HL-60 (cell line): ENCODE measurements at places on chromosomes 3 and 15.

- no peak for DNase-seq
Measured at GRCh38 chr3:187802928-187803259, 57.6 kb upstream of the BCL6 start.

DNA sequence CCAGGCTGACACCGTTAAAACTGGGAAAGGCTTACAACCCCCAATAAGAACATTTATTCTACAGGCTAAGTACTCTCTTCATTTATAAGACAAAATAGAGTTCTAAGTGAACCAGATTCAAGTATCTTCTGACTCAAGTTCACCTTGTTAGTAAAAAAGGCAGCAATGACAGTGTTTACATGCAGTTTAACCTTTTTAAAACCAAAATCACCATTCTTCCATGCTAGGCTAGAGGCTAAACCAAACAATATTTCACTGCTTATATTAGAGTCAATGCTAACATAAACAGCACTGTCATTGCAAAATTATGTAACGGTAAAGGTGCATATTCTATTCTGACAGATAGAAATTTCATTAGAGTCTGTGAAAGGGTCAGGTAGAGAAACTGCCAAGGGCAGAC is 118.0 kb downstream of the FBN1 start:
- no peak for DNase-seq

DNA sequence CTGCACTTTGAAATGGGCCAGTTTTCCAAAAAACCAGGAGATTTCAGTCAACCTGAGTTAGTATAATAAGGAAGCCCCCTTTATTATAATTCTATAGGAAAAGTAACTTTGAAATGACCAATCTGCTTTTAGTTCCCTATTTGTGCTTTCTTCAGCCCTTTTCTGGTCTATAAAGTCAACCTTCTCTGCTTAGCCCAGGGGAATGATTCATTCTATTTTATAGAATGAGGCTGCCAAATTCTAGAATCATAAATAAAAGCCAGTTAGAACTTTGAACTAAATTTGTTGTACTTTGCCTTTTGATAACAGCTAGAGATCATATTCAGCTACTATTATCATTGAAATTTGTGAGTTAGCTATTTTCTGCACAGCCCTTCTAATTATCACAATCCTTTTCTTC is 24.7 kb downstream of the CIP2A start:
- no peak for DNase-seq

GRCh38 chr15:55515491-55515890 is 7.5 kb upstream of the DNAAF4 start:
- no peak for DNase-seq

DNA sequence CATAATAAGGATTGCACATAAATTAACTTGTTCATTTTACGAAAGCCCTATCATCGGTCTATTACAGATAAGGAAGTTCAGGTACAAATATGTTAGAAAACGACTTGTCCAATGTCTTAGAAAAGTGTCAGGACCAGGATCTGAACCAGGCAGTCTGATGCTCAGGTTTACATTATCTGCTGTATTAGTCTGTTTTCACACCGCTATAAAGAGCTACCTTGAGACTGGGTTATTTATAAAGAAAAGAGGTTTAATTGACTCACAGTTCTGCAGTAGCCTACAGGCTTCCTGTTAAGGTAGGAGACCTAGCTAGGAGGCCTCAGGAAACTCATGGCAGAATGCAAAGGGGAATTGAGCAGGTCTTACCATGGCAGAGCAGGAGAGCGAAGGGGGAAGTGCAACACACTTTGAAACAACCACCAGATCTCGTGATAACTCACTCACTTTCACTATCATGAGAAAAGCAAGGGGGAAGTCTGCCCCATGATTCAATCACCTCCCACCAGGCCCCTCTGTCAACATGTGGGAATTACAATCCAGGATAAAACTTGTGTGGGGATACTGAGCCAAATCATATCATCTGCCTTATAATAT is 45.8 kb upstream of the GOLIM4 start:
- DNase-seq = peak; percentile 72

- DNase-seq = no peak
Measured at GRCh38 chr15:61018083-61018482, 211.0 kb downstream of the RORA start.

DNA sequence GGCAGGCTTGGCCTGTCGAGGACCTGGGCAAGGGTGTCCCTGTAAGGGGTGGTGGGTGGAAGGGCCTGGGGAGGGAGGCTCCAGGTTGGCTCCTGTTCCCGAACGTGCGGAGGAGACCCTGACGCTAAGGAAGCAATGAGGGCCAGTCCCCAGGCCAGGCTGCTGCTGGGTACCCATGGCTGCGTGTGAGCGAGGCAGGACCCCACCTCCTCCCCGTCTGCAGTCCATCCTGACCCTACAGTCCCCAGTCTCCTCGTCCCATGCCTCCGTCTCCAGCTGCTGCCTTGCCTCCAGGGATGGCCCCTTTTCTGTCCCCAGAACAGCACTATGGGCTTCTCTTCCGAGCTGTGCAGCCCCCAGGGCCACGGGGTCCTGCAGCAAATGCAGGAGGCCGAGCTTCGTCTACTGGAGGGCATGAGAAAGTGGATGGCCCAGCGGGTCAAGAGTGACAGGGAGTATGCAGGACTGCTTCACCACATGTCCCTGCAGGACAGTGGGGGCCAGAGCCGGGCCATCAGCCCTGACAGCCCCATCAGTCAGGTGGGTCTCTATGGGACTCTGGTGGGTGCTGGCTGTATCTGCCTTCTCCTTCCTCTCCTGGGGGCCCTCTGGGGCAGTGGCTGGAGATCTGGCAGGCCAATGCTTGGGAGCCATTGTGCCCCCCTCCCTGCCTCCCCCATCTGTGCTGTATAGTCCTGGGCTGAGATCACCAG is 571 bp downstream of the FES start:
- no peak for DNase-seq

- no peak for DNase-seq
Measured at GRCh38 chr3:194886836-194887235, 201.2 kb downstream of the FAM43A start.

GRCh38 chr15:67839499-67839928 is 331 bp downstream of the RNU6-1 start:
- peak; percentile 53 for DNase-seq

GRCh38 chr3:191343115-191343514 is 12.8 kb upstream of the UTS2B start:
- no peak for DNase-seq

DNA sequence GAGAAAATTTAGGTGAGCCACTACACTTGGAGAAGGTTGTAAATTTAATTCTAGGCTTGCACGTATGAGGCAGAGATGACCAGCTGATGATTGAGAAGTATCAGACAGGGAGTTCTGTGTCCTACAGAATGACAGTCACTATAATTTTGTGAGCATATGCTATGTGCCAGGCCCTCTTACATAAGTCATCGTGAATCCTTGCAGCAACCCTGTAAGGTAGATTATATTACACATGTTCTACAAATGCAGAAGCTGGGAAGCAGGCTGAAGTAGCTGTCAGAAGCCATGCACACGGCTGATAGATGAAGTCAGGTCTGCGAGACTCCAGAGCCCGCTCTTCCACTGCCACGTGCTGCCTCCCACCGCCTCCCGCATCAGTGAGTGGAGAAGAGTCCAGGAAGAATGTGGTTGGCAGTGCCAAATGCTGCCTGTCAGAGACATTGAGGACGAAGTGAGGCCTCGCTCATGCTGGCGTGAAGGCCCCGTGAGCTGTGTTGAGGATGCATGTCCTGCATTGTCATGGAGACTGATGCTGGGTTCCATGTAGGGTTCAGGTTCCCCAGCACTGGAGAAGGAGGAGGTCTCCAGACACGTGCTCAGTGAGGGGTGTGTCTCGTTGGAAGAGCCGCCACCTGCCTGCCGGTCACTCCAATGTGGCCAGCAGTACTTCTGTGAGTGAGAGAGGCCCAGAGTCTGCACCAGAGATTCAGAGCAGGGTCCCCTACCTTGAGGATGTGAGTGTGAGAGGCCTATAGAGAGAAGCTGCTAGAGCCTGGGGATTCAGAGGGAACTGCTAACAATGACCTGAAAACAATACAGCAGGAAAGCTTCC is 123.3 kb upstream of the PLXNA1 start:
- no peak for DNase-seq

- DNase-seq = peak; percentile 74
Measured at GRCh38 chr3:11455956-11456355, 183.8 kb downstream of the ATG7 start.

DNA sequence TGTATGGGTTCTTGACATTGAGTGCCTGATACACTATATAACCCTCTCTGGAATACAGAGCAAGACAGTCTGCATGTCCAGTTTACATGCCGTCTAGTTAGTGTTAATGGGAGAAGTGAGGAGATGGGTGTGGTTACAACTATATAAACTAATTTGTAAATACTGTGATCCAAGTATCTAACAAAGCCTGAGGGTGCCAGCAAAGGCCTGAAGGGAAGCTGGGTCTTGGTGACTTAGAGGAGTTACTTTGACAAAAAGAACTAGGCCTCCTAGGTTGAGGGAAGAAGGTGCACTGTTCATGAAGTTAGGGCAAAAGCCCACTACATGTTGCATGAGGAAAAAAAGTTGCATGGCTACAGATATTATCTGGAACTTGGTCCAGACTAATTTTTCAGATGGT is 2.3 kb downstream of the NSUN3 start:
- no peak for DNase-seq

- DNase-seq = no peak
Measured at GRCh38 chr15:48596841-48597240, 48.7 kb downstream of the FBN1 start.

- no peak for DNase-seq
Measured at GRCh38 chr15:84766461-84767035, 18.2 kb downstream of the ZNF592 start.

- no peak for DNase-seq
Measured at GRCh38 chr3:76377074-76377473, 591.7 kb upstream of the ZNF717 start.

- no peak for DNase-seq
Measured at GRCh38 chr3:143771258-143771657, 77.0 kb downstream of the SLC9A9 start.

GRCh38 chr3:53675942-53676341 is 170.3 kb downstream of the CHDH start:
- no peak for DNase-seq

DNA sequence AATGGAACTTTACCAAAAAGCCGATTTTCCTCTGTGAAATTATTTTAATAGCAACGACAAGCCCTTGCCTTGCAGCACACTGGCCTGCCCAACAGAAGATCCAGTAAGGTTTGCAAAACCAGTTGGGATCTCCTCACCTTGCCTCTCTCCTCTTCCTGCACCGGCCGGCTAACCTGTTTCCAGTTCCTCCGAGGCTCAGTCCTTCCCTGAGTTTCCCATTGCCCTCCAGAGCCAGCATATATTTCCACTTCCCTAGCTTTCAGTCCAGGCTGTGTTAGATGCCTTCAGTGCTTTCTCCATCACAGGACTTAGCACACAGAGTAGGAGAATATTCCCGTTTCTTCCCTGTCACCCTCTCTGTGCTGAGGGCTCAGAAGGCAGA is 60.3 kb downstream of the NOX5 start:
- no peak for DNase-seq

DNA sequence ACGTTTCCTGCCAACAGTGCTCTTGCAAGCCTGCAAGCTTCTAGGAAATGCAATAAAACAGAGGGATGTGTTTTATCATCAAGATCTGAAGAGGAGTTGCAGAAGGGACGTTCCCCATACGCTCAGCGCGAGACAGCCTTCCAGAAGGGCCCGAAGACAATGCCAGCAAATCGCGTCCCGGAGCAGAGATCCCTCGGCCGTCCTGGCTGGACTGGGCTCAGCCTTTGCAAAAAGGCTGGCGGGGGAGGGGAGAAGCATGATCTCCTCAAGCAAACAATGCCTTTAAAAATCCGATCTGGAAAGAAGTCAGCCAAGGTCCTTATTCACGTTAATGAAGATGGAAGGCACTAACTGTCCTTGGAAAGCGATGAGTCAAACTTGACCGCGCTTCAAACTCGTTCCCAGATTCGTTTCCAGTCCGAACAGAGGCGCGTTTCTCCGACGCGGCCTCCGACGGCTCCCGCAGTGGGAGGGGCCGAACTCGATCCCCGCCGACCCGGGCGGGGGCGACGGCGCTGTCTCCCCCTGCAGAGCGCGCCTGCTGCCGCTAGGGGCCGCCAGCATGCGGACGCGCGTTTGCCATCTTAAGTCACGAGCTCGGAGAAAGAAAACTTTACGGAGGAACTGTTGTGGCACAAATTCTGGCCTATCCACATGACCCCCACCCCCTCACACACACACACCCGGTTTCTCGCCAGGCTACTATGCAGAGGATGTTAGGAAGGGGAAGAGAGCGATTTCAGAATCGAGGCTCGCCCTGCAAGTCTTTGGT is 5.5 kb downstream of the BCL6 start:
- peak; percentile 64 for DNase-seq

GRCh38 chr15:87477737-87478686 is 778.5 kb downstream of the NTRK3 start:
- no peak for DNase-seq

DNA sequence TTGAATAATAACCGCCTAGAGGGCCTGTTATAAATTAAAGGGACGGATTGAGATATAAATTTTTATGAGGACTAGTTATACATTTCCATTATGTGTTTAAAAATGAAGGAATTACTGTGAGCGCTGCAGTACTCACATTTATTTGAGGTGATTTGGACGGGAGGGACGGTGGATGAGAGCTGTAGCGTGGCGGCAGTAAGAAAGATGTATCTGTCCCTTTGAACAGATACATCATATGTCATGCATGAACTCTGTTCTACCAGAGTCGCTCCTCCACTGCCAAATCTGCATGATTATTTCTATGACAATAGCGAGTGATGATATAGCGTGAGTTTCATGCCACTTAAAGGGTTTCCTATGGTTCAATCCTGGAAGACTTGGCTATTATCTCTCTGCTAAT is 538.8 kb downstream of the MCTP2 start:
- no peak for DNase-seq

- DNase-seq = no peak
Measured at GRCh38 chr15:90683876-90684275, 33.3 kb upstream of the BLM start.

DNA sequence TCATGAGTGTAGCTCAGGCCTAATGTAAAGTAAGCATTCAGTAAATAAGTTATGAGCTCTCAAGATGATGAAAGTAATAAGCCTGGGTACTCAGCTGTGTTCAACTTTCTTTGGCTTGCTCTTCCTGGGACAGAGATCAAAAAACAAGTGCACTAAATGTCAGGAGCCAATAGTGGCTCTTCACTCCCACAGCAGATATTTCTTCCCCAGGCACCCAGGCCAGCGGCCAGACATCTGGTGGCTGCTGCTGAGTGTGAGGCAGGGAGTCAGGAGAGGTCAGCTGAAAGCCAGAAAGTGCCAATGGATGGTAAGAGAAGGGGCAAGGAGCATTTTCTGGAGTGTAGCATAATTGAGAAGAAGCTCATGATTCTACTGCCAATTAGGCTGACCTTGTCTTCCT is 18.2 kb upstream of the ITGA11 start:
- DNase-seq = no peak

GRCh38 chr3:196162679-196163078 is 48.5 kb downstream of the ZDHHC19 start:
- DNase-seq = no peak

- DNase-seq = no peak
Measured at GRCh38 chr3:72152551-72153476, 367.9 kb upstream of the PROK2 start.

GRCh38 chr3:167918008-167918596 is 177.6 kb downstream of the GOLIM4 start:
- DNase-seq = no peak
